ENCODE measurements at places on chromosomes 1 and 21. TPM values are rescaled to one million over a fixed set of nuclear protein-coding genes. Genes with fewer than 3 reads are reported as not detected.

The MXRA8 gene
- 139 TPM for total RNA-seq

The ADAM30 gene
- total RNA-seq, result not detected

The KRTAP12-1 gene
- total RNA-seq, result not detected

The LHX4 gene
- not detected for total RNA-seq

The AIRE gene
- not detected for total RNA-seq

The ANXA9 gene
- not detected for total RNA-seq

All from cardiac atrium fibroblast (primary cell).